ENCODE measurements at places on chromosomes 4 and X.

GRCh38 chr4:88963817-88964216, 93.2 kb downstream of the FAM13A start:
- no peak for DNase-seq

DNA sequence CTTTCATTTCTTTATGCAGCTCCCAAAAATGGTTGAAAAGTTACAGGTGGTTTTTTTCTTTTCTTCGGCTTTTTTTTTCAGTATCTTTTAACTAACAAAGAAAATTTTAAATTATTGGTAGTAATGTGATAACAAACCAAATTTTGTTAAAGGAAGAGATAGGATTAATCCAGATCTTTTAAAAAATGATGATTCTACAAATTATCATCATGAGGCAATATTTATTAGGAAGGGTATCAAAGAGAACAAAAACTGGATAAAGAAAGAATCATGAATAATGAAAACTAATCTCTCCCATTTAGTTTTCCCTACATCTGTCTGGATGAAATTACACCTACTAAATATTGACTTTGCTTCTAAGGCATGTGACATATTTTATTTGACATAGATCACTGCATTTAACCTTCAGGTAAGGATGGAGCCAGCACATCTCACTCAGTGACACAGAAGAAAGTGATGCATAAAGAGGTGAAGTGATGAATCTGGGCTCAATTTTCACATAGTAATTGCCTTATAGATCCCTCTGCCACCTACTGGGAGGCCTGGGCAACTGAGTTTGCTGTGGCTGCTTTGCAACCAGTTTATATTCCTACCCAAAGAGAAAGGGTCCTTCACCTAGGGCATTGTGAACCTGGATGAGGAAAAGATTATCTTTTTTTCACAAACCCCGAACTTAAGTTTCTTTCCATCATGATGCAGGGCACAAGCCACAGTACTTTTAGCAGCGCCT, 155.6 kb downstream of the HNRNPD start:
- DNase-seq: no peak

- DNase-seq: no peak
Measured at GRCh38 chrX:72470532-72471223, 102.0 kb downstream of the HDAC8 start.

DNA sequence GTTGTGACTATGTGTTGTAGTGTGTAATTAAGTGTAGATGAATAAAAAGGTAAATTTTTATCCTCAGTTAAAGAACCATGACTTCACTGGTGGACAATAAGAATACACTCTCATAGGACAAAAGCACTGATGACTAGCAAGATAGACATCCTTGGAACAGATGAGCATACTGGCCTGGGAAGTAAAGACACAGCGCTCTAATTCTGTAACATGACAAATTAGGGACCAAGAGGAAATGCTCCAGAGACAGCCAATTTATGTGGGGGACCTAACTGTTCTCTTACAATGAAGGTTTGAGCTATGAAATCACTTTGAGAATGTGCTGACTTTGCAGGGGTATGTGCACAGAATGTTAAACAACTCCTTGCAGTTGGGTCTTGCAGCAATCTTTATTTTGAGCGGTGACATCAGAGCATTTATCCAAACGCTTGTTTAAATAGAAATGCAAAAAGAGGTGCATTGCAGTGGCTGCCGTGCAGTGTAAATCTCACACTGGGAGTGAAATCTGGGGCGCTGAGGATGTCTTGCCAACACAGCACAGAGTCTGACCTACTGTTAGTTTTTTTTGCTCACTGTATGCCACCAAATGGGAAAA, 109.3 kb downstream of the MAGEC2 start:
- DNase-seq: no peak

- DNase-seq: no peak
Measured at GRCh38 chr4:102543030-102543928, 42.1 kb downstream of the NFKB1 start.

- no peak for DNase-seq
Measured at GRCh38 chr4:84611531-84611930, 28.6 kb downstream of the CDS1 start.

GRCh38 chr4:80011636-80012236, 61.3 kb downstream of the ANTXR2 start:
- no peak for DNase-seq

GRCh38 chr4:107908377-107908776, 23.0 kb upstream of the CYP2U1 start:
- no peak for DNase-seq

DNA sequence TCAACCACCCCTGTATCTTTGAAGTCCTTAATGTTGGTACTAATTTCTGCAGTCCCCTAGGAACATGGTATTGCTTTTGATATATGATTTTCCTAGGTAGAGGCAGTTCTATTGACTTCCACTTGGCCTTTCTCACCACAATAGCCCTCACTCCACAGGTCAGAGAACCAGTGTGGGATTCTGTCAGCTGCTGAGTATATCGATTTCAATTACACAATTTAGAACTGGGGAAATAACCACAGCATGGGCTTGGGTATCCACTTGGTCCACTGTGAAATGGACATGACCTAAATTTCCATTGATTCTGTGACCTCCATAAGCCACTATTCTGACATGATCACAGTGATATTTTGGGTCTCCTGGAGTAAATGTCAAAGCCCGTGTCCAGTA, 62.3 kb downstream of the KANTR start:
- DNase-seq: no peak

GRCh38 chrX:132491191-132491590, 2.4 kb upstream of the MBNL3 start:
- DNase-seq: no peak

DNA sequence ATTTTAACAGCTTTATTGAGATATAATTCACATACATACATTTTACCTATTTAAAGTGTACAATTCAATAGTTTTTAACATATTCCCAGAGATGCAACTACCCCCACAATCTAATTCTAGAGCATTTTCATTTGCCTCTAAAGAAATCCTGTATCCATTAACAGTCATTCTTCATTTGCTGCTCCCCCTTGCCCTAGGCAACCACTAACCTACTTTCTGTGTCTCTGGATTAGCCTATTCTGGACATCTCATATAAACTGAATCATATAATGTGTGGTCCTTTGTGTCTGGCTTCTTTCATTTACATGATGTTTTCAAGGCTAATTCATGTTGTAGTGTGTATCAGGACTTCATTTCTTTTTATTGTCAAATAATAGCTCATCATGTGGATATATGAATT, 105.1 kb upstream of the GRPR start:
- DNase-seq: no peak

DNA sequence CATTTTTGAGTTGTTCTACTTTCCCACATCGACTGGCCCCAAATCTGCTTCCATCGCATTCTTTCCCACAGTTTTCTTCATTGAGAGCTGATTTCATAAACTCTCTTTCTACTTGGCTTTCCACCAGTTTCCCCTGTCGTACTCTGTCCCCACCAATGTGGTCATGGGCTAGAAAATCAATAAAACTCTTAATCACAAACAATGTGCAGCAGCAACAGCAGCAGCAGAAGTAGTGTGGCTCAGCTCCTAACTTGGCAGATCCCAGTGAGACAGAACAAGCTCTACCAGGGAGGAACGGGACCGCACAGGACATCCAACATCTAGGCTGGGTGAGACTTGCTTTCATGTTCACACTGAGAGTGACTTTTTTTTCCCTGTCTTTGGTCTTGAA, 3.1 kb upstream of the SETD7 start:
- no peak for DNase-seq

DNA sequence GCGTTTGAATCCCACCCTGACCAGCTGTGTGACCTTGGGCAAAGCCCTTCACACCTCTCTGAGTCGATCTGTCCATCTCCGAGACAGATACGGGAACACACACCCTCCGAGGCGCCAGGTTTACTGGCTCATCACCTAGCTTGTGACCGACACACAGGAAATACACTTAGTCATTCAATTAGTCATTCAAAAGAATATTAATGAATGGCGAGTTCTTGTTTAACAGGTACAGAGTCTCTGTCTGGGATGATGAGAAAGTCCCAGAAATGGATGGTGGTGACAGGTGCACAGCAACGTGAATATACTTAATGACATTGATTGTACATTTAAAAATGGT, 80.6 kb downstream of the PPP2R2C start:
- DNase-seq: no peak

DNA sequence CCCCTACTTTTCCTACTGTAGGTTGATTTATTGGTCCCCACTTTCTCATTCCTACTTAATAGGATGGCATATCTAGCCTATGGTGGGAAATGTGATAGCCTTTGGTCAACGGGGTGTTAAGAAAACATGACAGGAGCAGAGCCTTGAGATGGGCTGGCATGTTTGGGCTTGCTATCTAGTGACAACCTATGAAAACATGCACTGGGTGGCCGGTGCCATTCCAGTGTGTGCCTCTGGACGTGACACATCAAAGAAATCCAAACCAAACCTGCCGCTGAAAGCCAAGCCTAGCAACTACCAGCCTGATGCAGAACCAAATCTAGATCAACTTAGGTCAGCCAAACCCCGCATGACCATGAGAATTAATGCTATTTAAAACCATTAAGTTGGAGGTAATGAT, 317.6 kb downstream of the DMD start:
- no peak for DNase-seq

DNA sequence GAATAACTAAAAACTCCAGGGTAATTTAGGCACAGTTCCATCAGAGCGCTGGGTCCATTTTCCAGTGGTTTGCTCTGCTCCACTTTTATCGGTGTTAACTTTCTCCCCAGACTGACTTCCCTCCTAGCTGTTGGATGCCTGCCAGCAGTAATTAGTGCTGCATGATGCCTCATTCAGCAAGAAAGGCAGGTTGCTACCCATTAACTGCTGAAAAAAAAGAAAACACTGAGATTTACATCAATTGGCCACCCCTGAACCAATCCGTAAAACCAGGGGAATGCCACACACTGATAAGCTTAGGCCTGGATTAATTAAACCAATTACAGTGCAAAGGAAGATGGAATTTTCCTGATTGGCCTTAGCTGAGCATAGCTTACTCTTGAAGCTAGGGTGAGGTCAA, 182.4 kb upstream of the CXXC4 start:
- DNase-seq: no peak

GRCh38 chr4:67343199-67343598, 202.1 kb downstream of the CENPC start:
- no peak for DNase-seq

- DNase-seq: no peak
Measured at GRCh38 chr4:10877076-10877475, 192.5 kb upstream of the CLNK start.

GRCh38 chrX:106927023-106927422, 6.8 kb downstream of the CLDN2 start:
- DNase-seq: no peak

DNA sequence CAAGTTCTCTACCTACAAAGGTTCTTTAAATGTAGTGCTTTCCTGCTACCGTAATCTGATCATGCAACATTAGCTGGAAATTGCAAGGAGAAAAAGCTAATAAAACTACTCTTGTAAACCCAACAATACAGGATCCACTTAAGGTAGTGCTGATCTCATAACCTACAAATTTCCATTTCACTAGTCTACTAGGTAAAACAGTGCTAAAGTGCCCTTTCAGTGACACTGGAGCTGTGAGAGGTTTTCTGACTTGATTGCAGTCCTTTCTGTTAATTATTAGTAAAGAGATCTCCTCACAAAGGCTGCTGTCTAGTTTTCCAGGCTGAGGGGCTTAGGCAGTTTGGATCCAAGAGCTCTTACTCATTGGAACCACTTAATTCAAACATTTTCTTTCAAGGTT, 1118.7 kb downstream of the SH3BGRL start:
- no peak for DNase-seq

GRCh38 chrX:72121383-72121782, 10.3 kb downstream of the RTL5 start:
- DNase-seq: peak; percentile 65

- DNase-seq: no peak
Measured at GRCh38 chr4:40681600-40681999, 51.9 kb upstream of the RBM47 start.

- no peak for DNase-seq
Measured at GRCh38 chrX:107823456-107823855, 2.2 kb upstream of the MID2 start.

Data from upper lobe of right lung (tissue), 1 donor.